GM23338 (cell line): ENCODE measurements at places on chromosomes 4 and X. TPM values are rescaled to one million over a fixed set of nuclear protein-coding genes. Genes with fewer than 3 reads are reported as not detected.

DNA sequence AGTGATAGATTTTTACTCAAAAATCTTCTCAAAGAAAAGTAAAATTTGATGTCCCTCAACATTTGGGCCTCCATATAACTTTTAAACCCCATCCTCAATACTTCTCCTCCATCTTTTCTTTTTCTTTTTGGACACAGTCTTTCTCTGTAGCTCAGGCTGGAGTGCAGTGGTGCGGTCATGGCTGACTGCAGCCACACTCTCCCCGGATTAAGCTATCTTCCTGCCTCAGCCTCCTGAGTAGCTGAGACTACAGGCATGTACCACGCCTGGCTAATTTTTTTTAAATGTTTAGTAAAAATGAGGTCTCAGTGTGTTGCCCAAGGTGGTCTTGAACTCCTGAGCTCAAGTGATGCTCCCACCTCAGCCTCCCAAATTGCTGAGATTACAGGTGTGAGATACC, 33.1 kb downstream of the KDM6A start:
- no peaks in the 10 kb centered on the region for H3K36me3 ChIP-seq
- H3K4me1 ChIP-seq, result peaks cover 14% of the 10 kb centered on the region
- H3K4me3 ChIP-seq, result no peak overlapping the region
- no peaks in the 10 kb centered on the region for H3K27me3 ChIP-seq

- H3K36me3 ChIP-seq, result no peaks in the 10 kb centered on the region
- no peak overlapping the region for H3K27ac ChIP-seq
- no peaks in the 10 kb centered on the region for H3K27me3 ChIP-seq
- H3K4me3 ChIP-seq, result no peak overlapping the region
- no peaks in the 10 kb centered on the region for H3K4me1 ChIP-seq
Observed at GRCh38 chrX:125131164-125131563, 188.5 kb upstream of the TEX13C start.

- H3K27me3 ChIP-seq, result no peaks in the 10 kb centered on the region
- no peaks in the 10 kb centered on the region for H3K4me1 ChIP-seq
- no peak overlapping the region for H3K4me3 ChIP-seq
- H3K27ac ChIP-seq, result no peak overlapping the region
- DNase-seq, result no peak
Observed at GRCh38 chr4:141255016-141255415, 34.3 kb downstream of the ZNF330 start.

ZCCHC18 gene
- 4.4 and 4.7 TPM in 2 replicates for total RNA-seq

BGN gene
- total RNA-seq, result 0.23 and 0.87 TPM in 2 replicates

DNA sequence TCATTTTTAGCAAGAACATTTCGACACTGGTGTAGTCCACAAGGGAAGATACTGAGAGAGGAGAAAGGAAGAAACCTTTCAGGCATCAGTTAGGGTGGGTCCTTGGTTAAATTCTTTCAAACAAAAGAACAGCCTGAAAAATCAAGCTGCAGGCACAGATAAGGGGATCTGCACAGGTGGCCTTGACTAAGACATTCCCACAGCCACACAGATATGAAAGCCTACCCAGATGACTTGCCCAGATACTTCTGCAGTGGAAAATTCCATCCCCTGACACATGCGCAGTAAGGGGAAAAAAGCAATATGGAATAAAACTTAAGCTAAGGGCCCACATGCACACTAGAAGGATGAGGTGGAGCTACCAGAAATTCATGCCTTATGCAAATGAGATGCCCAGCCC, 8.9 kb upstream of the TMEM165 start:
- H3K27ac ChIP-seq, result no peak overlapping the region
- no peaks in the 10 kb centered on the region for H3K4me1 ChIP-seq
- H3K27me3 ChIP-seq, result no peaks in the 10 kb centered on the region

DNA sequence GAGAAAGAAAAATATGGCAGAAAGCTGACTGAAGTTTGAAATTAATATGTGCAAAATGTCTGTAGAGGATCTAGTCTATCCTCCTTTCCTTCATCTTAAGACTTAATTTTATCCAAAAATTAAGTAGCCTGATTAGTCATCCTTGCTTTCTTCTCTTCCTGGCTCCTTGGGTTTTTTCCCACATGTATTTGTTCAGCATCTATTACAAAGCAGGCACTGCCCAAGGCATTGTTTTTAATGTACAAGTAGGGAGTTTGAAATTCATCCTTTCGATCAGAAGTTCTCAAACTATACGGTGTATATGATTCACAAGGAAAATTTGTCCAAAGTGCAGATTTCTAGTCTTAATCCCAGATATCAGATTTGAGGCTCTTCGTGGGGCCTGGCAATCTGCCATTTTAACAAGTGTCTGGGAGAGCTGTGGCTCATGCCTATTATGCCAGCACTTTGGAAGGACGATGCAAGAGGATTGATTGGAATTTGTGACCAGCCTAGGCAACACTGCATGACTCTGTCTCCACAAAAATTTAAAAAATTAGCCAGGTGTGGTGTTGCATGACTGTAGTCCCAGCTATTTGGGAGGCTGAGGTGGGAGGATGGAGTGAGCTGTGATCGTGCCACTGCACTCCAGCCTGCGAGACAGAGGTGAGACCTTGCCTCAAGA, 19.4 kb upstream of the YTHDC1 start:
- H3K27ac ChIP-seq, result no peak overlapping the region
- peaks cover 63% of the 10 kb centered on the region for H3K27me3 ChIP-seq
- H3K36me3 ChIP-seq, result no peaks in the 10 kb centered on the region

F8A2 gene
- not detected in 2 replicates for total RNA-seq

GRCh38 chr4:117455088-117455487, 369.7 kb upstream of the TRAM1L1 start:
- H3K36me3 ChIP-seq, result no peaks in the 10 kb centered on the region
- H3K4me3 ChIP-seq, result no peak overlapping the region
- no peaks in the 10 kb centered on the region for H3K27me3 ChIP-seq
- H3K27ac ChIP-seq, result no peak overlapping the region

DNA sequence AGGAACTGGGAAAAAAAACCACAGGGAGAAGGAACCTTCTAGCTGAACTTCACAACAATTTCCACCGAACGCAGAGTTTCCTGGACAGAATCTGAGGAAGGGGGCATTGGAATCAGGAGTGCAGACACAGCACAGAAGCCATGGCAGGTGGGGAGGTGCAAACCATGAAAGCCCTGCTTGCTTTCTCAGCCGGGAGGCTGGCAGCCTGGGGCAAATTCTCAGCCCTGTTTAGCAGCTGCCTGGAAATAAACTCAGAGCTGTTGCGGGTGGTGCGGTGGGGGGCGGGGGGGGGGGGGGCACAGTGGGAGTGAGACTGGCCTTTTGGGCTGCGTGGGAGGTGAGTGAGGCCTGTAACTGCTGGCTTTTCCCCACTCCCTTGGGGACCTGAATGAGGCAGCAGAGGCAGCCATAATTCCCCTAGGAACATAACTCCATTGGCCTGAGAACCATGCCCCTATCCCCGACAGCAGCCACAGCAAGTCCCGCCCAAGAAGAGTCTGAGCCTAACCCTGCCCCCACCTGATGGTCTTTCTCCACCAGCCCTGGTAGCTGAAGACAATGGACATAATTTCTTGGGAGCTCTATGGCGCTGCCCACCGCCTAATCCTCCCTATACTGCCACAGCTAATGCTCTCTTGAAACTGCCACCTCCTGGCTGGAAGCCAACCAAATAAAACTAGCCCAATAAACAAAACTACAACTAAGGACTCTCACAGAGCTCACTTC, 176.3 kb downstream of the FAM13A start:
- no peaks in the 10 kb centered on the region for H3K36me3 ChIP-seq
- no peak overlapping the region for H3K27ac ChIP-seq
- peaks cover 4% of the 10 kb centered on the region; the same call in 1 of the 2 replicates for H3K4me1 ChIP-seq
- no peak for DNase-seq

DNA sequence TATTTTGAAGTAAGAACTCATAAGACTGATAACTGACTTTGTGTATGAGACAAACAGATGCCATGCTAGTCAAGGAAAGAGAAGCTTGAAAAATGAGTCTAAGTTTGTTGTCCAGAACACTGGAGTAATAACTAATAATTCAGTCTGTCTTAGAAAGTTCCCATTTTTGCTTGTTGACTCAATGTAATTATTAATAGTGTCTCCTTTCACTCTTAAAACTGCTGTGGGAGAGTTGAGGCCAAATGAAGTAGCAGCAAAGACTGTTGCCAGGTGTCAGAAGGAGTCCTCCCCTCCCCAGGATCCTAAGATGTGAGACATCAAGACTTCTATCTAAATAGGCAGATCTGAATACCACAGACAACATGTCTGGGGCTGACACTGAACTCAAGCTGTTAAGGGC, 20.8 kb upstream of the FAM13A start:
- no peaks in the 10 kb centered on the region for H3K36me3 ChIP-seq
- H3K4me3 ChIP-seq, result no peak overlapping the region
- no peak overlapping the region for H3K27ac ChIP-seq
- no peak for DNase-seq

FABP2 gene
- total RNA-seq, result not detected in 2 replicates

DNA sequence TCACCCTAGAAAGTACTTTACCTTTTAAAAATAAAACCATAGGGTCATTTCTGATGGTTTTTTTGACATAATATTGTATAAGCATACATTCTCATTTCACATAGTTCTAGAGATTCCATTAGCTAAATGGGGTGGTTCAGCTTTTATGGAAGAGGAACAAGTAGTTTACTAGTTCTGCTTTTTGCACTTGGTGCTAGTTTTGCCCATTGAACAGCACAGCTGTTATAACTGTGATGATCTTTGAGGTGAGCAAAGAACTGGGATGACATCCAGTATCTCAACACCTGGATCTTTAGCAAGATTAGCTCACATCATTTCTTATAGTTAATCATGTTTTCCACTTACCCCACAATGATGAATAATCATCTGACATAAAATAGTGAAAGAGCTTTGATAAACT, 40.9 kb downstream of the MOB1B start:
- H3K27me3 ChIP-seq, result no peaks in the 10 kb centered on the region
- peaks cover 23% of the 10 kb centered on the region for H3K4me1 ChIP-seq
- no peak overlapping the region for H3K27ac ChIP-seq
- no peaks in the 10 kb centered on the region for H3K36me3 ChIP-seq
- no peak for DNase-seq

RNF150 gene
- total RNA-seq, result 5.2 and 6.1 TPM in 2 replicates

GEMIN8 gene
- 16.5 and 19.4 TPM in 2 replicates for total RNA-seq

MID2 gene
- 2.1 and 3.0 TPM in 2 replicates for total RNA-seq

GRCh38 chr4:169530048-169530447, 82.3 kb downstream of the NEK1 start:
- H3K4me3 ChIP-seq, result no peak overlapping the region
- DNase-seq, result no peak
- H3K27me3 ChIP-seq, result no peaks in the 10 kb centered on the region

- H3K27me3 ChIP-seq, result no peaks in the 10 kb centered on the region
- no peak overlapping the region for H3K4me3 ChIP-seq
- H3K4me1 ChIP-seq, result peaks cover 3% of the 10 kb centered on the region; the same call in 1 of the 2 replicates
- no peaks in the 10 kb centered on the region for H3K36me3 ChIP-seq
- DNase-seq, result no peak
- H3K27ac ChIP-seq, result no peak overlapping the region
Observed at GRCh38 chr4:112029771-112030171, 115.5 kb upstream of the FAM241A start.

DNA sequence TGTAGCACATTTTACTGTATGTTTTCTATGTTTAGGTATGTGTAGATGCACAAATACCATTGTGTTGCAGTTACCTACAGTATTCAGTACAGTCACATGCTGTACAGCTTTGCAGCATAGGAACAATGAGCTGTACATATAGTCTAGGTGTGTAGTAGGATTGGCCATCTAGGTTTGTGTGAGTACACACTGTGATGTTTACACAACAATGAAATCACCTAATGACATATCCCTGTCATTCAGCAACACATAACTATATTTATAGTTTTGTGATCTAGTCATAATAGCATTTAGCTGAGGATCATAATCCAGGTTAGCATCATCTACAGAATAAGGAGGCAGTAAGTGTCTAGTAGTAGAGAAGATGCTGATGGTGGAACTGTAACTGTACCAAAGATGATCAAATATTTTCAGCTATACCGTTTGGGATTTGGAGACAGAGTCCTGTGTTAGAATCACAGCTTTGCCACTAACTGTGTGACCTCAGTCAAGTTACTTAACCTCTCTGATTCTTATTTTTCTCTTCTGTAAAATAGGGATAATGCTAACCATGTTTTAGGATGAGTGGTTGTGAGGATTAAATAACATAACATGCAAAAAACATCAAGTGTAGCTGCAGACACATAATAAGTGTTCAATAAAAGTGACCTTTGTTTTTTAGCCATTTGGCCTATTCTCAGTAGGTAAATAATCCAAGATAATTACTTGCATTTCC, 73.3 kb downstream of the LIMCH1 start:
- no peaks in the 10 kb centered on the region for H3K36me3 ChIP-seq
- H3K4me1 ChIP-seq, result peaks cover 26% of the 10 kb centered on the region
- H3K27me3 ChIP-seq, result peaks cover 12% of the 10 kb centered on the region
- H3K27ac ChIP-seq, result no peak overlapping the region
- no peak for DNase-seq
- no peak overlapping the region for H3K4me3 ChIP-seq

GRCh38 chrX:125202591-125203248, 117.0 kb upstream of the TEX13C start:
- H3K27ac ChIP-seq, result no peak overlapping the region
- H3K4me3 ChIP-seq, result peak overlapping the region; percentile 65
- H3K27me3 ChIP-seq, result peaks cover 38% of the 10 kb centered on the region
- H3K4me1 ChIP-seq, result peaks cover 33% of the 10 kb centered on the region
- H3K36me3 ChIP-seq, result no peaks in the 10 kb centered on the region
- DNase-seq, result peak; percentile 28

FGFBP1 gene
- total RNA-seq, result not detected in 2 replicates

- no peak overlapping the region for H3K27ac ChIP-seq
- no peak overlapping the region for H3K4me3 ChIP-seq
- no peaks in the 10 kb centered on the region for H3K27me3 ChIP-seq
- no peaks in the 10 kb centered on the region for H3K4me1 ChIP-seq
Observed at GRCh38 chr4:145041378-145041777, 56.6 kb downstream of the ANAPC10 start.

TEX13D gene
- total RNA-seq, result 0.12 TPM in 1 of 2 replicates, not detected in the other

- no peaks in the 10 kb centered on the region for H3K4me1 ChIP-seq
- DNase-seq, result no peak
- H3K27ac ChIP-seq, result no peak overlapping the region
Observed at GRCh38 chr4:176627916-176628315, 164.8 kb downstream of the VEGFC start.

GRCh38 chr4:110480031-110480549, 4.1 kb downstream of the ENPEP start:
- peaks cover 11% of the 10 kb centered on the region; the same call in 1 of the 2 replicates for H3K4me1 ChIP-seq
- no peak overlapping the region for H3K4me3 ChIP-seq
- H3K27ac ChIP-seq, result no peak overlapping the region
- H3K27me3 ChIP-seq, result no peaks in the 10 kb centered on the region
- H3K36me3 ChIP-seq, result no peaks in the 10 kb centered on the region

- H3K27me3 ChIP-seq, result no peaks in the 10 kb centered on the region
- no peak overlapping the region for H3K4me3 ChIP-seq
- no peaks in the 10 kb centered on the region for H3K36me3 ChIP-seq
Observed at GRCh38 chr4:55386073-55386472, 9.7 kb upstream of the TMEM165 start.

SYNPO2 gene
- total RNA-seq, result 3.1 and 3.4 TPM in 2 replicates

GRCh38 chr4:16659079-16659478, 239.4 kb downstream of the LDB2 start:
- DNase-seq, result no peak
- H3K27ac ChIP-seq, result no peak overlapping the region
- no peak overlapping the region for H3K4me3 ChIP-seq

DNA sequence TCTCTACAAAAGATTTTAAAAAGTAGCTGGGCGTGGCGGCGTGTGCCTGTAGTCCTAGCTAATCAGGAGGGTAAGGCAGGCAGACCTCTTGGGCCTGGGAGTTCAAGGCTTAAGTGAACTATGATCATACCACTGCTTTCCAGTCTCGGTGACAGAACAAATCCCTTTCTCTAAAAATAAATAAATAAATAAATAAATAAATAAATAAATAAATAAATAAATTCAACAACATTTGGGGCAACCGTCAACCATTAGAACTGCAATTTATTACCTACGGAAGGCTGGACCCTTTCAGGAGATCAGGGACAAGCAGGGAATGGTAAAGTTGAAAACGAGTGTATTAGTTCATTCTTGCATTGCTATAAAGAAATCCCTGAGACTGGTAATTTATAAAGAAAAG, 136.2 kb upstream of the USP9X start:
- H3K27ac ChIP-seq, result no peak overlapping the region
- no peak for DNase-seq
- no peaks in the 10 kb centered on the region for H3K27me3 ChIP-seq
- no peak overlapping the region for H3K4me3 ChIP-seq

C4orf51 gene
- total RNA-seq, result not detected in 2 replicates
